ENCODE measurements at places on chromosomes 2 and 18.

GRCh38 chr2:233267516-233268245 lies 16.2 kb downstream of the ATG16L1 start:
- no peak for DNase-seq

GRCh38 chr2:99365661-99366060 lies 28.5 kb downstream of the EIF5B start:
- no peak for DNase-seq

DNA sequence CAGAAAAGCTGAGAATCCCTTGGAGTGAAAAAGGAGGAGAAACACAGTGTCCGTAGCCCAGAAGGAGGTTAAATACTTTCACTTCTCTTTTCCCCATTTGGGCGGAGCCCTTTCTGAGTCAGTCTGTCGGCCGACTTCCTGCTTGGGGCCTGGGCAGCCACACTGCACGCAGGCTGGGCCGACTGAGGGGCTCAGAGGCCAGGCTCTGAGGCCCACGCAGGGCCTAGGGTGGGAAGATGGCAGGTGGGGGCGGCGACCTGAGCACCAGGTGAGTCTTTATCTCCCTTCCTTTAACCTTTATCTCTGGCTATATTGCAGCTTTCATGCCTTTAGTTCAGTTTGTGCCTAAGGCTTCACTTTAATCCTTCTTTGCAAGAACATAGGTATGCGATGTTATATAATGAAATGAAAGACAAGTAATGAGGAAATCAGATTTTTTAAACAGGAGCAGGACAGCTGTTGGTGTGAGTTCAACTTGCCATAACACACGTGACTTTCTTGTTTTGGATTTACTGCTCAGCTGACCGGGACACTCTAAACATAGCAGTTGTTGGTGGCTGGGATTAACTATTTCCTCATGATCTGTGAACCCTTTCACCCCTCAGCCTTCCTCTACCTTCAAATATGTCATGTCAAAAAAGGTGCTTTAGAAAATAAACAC lies at the start of gene SP100:
Gene SP100, plus strand, starts transcription at position 141 of the 661 bp plus-strand sequence. Its CDS starts 96 bp downstream, at position 237.
- no peak for DNase-seq

DNA sequence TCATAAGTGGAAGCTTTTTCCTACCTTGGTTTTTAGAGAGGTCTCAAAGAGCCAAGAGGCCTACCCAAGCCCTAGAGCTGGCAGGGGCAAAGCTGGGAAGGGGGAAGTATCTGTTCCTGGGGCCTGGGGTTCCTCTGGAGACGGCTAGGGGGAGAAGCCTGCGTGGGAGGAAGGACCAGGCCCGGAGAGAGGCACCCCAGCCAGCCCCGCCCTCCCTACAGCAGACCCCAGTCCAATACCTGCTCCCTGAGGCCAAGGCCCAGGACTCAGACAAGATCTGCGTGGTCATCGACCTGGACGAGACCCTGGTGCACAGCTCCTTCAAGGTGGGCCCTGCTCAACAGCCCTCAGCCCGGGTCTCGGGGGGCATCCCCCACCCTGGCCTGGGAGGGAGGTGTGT lies 2.2 kb downstream of the CTDSP1 start:
- DNase-seq: no peak

DNA sequence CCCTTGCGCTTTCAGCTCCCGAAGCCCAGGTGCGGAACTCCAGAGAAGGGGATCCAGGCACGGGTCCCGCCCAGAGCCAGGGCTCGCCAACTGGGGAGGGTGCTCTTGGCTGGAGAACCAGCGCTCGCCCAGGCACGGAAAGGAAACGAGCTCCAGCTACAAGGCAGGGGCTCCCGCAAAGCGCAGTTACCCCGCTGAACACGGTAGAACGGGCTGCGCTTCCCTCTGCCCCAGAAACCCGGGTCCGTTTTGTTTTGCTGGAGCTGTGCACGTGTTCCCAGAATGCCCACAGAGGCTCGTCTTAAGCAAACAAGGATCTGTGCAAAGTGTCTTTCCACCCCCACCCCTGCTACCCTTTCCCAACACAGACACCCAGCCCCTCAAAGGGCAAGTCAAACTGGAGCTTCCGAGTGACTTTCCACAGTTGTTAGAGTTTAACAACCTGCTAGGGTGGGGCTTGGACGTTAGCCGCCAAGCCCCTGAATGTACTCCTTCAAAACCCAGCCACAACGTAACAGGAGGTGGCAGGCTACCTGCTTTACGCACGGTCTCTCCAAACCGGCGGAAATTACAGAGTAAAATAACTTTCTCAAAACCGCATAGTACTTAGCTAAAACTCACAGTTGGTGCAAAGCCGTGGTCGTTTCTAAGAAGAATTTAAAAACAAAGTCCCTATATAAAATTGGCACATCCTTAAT lies 775 bp downstream of the RNF125 start:
- peak; percentile 10 for DNase-seq

DNA sequence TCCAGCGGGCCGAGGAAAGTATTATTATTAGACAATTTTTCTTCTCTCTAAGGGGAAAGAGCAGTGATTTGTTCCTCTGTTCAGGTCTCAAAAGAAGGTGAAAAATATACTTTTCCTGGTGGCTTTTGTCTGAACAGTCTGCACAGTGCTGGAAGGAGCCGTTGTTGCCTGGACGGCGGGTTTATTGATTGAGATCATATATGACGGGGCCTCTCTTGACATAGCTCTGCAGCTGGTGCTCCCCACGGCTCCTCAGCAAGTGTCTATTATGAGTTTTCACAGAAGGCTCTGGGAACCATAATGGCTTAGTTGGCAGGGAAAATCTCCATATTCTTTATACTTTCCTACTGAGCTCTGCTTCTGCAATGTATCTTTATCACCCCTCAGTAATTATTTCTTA lies 42.9 kb downstream of the FSHR start:
- no peak for DNase-seq

DNA sequence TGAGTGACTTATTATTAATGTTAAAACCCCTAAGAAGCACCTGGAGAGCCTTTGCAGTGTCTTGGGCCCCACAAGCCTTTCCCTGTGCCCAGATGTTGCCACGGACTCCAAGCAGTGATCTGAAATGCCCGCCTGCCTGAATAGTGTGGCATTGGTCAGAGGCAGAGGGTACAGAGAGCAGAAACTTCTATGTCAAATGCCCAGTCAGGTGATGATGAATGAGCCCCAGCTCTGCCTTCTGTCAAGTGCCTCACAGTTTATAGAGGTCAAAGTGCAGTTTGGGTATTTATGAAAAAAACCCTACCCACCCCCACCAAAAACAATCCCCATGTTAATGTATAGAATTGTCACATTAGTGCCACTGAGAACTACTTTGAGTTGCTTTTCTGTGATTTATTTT lies 170.0 kb upstream of the SIX3 start:
- DNase-seq: no peak

GRCh38 chr2:238742066-238742465 lies 105.8 kb upstream of the TWIST2 start:
- no peak for DNase-seq

DNA sequence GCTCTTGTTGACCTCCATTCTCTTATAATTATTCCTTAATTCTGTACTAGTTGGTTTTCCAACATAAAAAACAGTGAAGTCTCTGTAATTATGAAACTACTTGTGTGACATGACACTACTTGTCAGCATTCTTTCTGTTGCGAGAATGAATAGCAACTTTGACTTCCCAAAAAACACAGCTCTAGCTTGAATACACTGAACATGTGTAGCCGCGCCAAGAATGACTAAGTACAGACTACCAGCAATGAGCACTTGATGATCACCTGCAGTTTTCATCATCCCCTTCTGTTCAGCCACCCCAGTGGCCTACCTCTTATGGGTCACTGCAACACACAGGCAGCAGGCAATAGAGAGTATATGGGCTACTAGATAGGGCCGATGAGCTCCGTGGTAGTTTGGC lies 229.3 kb downstream of the TGIF1 start:
- DNase-seq: no peak

- DNase-seq: no peak
Measured at GRCh38 chr2:234156326-234156725, 105.8 kb downstream of the SPP2 start.

- no peak for DNase-seq
Measured at GRCh38 chr2:176445956-176446355, 176.7 kb downstream of the MTX2 start.

- peak; percentile 75 for DNase-seq
Measured at GRCh38 chr2:218658671-218659257, 659 bp downstream of the ZNF142 start.

- DNase-seq: peak; percentile 57
Measured at GRCh38 chr2:172977270-172978062, 98.2 kb upstream of the MAP3K20 start.

DNA sequence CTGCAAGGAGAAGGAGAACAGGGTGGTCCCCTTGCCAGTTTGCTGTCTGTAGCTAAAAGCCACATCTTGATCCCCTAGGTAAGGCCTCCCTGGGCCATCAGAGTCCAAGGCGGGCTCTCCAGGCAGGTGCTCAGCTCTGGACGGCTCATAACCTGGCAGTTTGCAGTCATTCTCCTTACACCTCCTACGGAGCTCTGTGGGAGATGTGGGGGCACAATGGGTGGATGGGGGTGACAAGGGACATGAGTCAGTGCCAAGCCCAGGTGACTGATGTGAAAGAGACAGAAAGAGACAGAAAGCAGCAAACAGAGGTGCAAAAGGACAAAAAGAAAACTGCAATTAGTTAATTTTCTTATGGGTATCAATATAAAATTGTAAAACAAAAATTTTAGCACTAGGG lies 120.6 kb upstream of the ZBTB14 start:
- no peak for DNase-seq

DNA sequence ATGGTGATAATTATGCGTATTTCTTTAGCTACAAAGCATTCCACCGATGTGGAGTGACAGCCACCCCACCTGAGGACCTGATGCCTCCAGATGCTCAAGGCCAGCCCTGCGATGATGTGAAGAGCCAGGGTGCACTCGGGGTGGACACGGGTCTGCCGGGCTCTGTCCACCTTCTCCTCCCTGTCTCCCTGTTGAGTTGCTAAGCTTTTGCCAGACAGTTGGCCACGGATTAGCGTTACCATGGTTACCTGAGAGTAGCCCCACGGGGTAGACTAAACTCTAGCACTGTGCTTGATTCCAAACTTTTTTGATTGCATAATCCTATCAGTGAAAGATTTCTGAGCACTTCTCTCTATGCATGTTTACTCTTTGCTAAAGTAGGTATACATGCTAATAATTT lies 86.2 kb downstream of the SMIM21 start:
- peak; percentile 89 for DNase-seq

- DNase-seq: no peak
Measured at GRCh38 chr18:8493141-8493540, 116.1 kb upstream of the RAB12 start.

- no peak for DNase-seq
Measured at GRCh38 chr2:157067562-157067961, 189.9 kb upstream of the GALNT5 start.

GRCh38 chr2:234459401-234460009 lies 37.4 kb downstream of the ARL4C start:
- no peak for DNase-seq

DNA sequence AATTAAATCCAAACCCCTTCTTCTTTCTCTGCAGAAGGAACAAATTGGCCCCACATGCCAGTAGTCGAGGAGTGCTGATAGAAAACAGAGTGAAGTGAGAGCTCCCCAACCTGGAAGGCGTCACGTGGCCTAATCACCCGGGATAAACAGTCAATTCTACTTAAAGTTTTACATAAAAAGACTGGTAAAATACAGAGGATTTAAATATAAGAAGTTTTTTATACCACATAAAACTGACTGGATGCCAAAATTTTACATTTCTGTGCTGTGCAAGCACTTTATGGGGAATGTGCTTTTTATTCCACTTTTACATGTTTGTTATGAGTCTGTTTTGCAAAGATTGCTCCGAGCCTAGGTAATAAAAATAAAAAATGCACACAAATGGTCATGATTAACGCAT lies 1586.8 kb upstream of the ACVR2A start:
- DNase-seq: peak; percentile 31

DNA sequence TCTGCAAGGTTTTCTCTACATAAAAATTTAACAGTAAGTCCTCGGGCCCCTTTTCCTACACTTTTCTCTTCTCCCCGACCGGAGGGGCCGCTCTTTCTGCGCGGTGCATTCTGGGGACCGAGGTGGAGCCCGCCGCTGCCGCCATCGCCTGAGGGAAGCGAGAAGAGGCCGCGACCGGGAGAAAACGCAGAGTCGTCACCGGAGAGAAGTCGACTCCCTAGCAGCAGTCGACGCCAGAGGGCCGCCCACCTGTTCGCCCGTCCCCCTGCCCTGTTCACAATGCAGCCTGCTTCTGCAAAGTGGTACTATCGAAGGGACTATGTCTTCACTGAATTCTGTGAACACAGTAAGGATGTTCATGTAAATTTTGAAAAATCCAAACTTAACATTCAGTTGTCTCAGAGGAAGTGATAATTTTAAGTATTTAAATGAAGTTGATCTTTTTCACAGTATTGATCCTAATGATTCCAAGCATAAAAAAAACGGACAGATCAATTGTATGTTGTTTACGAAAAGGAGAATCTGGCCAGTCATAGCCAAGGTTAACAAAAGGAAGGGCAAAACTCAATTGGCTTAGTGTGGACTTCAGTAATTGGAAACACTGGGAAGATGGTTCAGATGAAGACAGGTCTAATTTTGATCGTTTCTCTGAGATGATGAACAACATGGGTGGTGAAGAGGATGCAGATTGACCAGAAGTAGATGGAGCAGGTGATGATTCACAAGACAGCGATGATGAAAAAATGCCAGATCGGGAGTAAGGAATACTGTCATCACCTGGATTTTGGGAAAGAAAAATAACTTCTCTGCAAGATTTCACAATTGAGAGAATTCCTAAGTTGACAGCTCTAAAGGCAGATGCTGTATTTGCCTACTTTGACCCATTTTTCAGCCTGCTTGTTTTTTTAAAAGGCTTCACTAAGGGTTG lies 55.8 kb downstream of the ASXL2 start:
- DNase-seq: no peak

- DNase-seq: no peak
Measured at GRCh38 chr18:67705748-67706147, 189.2 kb upstream of the DSEL start.

DNA sequence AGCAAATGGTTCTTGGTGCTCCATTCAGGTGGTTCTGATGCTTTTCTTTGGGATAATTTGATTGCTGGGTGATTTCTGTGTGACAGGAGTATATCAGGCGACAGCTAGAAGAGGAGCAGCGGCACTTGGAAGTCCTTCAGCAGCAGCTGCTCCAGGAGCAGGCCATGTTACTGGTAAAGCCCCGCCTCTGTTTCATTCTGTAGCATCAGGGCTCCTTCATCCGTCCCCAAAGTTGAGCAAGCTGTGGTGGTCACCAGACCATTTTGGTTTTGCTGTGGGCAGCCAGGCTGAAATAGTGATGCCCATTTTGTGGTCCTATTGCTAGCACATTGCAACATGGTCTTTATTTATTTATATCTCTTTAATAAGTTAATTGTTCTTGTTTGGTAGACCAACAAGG lies 132.8 kb upstream of the IL1R2 start:
- no peak for DNase-seq

DNA sequence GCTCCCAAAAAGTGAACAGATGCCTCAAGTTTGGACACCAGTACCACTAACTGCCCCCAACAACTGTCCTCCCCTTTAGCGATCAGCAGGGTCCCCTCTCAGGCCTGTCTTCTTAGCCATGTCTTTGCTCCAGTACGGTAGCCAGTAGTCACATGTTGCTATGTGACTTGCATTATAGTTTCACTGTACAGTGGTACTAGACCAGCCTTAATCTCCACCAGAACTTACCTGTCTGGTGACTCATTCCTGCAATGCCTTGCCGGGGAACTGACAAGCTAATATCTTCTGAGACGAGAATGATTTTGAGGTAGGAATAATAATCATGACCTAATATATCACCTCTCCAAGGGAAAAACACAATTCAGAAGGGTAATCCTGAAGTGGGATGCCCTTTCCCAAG lies 23.7 kb downstream of the ACMSD start:
- no peak for DNase-seq

- no peak for DNase-seq
Measured at GRCh38 chr18:63282793-63283192, 36.8 kb downstream of the BCL2 start.

All from WERI-Rb-1 (cell line).